ENCODE measurements at places on chromosomes 2 and 18.

DNA sequence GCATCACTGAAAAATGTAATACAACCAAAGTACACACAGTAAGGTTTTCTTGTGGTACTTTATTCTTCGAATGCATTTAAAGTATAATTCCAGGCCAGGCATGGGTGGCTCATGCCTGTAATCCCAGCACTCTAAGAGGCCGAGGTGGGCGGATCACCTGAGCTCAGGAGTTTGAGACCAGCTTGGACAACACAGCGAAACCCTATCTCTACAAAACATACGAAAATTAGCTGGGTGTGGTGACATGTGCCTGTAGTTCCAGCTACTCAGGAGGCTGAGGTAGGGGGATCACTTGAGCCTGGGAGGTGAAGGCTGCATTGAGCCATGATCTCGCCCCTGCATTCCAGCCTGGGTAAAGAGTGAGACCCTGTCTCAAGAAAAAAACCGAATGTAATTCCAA lies 3.9 kb upstream of the TTC39C start:
- no peak for DNase-seq

GRCh38 chr2:60652832-60653340 lies 99.4 kb upstream of the BCL11A start:
- DNase-seq, result no peak

DNA sequence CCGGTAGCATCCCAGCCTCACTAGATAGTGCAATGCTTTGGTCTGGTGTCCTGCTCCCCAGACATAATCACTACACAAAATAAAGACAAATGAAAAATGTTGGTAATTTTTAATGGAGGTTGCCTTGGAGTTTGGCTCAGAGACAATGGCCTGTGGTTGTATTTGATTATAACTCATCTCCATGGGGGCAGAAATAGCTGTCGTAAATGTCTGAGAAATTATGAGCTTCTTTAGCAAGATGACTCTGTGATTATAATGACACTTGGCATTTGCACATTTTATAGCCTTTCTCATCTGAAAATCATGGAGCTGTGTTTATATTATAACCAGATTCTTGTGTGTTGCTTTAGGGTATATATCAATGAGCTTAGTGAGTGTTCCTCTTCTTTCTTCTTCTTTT lies 1779.7 kb upstream of the CELF4 start:
- no peak for DNase-seq

DNA sequence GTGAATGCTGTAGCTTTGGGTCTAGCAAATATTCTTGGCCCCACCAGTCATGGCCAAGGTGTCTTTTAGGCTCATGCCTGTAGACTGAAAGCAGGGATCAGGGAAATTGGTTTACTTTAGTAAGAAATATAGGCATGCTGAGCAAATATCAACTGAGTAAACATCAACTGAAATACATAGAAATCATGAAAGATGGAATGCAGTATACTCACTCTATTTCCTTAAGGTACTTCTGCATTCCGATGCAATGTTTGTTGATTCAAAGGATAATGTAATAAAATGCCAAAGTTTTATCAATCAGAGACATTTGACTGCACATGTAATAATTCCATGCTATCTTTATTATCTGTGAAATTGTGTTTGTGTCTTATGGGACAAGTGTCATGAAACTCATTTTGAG lies 19.6 kb upstream of the IL1R1 start:
- DNase-seq, result no peak

DNA sequence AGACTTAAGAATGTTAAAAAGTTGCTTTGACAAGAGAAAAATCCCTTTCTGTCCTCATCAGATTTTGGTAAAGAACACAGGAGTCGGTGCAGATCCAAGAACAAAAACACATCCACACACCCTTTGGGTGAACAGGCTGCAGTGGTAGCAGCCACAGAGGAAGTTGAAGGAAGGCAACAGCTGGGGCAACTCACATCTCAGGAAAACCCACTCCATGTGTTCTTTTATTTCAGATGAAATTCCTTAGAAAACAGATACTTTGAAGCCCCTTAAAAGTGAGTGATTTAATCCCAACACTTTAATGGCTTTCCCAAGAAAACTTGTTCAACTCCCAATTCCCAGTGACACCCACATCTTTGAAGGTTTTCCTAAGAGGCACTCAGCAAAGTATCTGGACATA lies 271.3 kb downstream of the ICOS start:
- DNase-seq, result no peak

DNA sequence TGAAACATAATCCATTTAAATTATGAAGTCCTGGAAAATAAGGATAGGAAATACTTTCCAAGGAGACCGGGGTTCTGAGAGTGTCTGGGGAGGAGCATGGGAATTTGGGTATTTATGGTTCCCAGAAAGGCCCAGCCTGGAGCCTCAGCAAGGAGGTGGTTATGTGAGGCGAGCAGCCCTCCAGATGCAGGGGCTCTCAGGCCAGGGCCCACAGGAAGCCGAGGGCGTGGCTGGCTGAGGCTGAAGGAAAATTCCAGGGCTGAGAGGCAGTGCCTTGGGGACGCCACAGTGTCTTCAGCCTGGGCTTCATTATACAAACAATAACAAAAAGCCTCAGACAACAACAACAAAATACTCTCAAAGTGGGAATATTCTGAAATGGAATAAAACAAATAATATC lies 86.9 kb upstream of the SERPINE2 start:
- no peak for DNase-seq

DNA sequence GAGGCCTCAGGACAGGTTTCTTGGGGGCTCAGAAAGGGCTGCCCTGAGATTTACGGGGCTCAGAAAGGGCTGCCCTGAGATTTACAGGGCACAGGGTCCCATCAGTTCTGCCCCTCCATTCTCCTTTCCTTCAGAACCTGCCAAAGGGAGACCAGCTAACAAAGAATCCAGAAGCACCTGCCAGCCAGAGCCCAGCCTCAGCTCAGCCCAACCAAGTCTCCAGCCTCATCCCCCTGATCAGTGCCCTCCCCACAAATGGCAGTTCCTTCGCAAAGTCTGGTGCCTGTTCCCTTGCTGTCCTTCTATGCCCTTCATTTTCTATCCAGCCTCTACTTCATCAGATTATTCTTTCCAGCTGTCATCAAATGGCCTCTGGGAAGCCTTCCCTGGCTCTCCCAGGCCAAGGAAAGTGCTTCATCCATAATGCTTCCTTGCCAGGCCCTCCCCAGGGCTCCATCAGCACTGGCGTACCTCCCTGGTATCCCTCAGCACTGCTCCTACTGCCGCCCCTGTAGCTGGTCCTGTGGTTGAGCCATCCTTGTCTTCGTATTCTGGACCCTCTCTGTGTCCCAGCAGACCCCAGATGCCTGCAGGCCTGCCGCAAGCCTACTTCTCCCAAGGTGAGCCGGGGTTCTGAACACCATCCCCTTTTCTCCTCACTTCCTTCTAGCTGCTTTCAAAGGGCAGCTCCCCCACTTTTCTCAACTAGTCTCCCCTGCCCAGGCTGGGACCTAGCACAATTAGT lies 96.2 kb upstream of the EPAS1 start:
- no peak for DNase-seq

All from AML-193 (cell line).